ENCODE measurements at places on chromosomes 5 and 9.

DNA sequence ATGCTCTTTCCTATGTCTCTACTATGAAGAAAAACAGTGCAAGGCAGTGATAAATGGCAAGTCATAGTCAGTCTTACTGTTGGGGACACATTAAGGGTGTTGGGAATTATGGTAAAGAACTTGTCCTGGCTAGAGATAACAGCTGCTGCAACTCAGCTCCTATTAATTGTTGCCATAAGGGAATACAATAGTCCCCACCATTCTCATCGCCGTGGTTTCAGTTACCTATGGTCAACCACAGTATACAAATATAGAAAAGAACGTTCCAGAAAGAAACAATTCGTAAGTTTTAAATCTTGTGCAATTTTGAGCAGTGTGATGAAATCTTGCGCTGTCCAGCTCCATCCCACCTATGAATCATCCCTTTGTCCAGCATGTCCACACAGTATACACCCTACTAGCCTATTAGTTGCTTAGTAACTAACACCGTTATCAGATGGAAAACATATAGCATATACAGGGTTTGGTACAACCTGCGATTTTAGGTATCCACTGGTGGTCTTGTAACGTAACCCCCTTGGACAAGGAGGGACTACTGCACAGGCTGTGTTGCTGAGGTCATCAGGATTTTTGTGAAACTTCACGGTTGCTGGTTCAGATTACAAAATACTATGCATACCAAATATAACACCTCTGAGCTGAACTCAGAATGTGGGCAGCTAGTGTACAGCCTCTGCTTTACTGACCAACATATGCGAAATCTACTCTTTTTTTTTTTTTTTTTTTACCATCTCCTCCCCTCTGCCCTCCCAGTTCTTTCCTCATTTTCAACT lies 53.5 kb downstream of the ZFR start:
- peak; percentile 26 for DNase-seq

DNA sequence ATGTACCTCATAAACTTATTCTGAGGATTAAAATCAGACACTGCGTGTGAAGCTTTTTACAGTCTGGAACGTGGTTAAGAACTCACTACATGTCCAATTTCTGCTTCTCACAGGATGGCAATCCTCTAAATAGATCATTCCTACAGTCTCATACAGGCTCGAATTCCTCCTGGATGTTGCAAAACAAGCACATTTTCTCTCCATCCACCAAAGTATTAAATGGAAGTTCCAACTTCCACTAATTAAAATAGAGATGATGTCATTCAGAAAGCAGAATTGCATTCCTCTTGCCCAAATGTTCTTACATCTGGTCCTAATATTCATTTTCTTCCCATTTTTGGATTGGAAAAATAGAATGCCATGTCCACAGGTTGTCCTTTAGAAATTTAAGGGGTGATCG lies 145.5 kb upstream of the PCA3 start:
- no peak for DNase-seq

DNA sequence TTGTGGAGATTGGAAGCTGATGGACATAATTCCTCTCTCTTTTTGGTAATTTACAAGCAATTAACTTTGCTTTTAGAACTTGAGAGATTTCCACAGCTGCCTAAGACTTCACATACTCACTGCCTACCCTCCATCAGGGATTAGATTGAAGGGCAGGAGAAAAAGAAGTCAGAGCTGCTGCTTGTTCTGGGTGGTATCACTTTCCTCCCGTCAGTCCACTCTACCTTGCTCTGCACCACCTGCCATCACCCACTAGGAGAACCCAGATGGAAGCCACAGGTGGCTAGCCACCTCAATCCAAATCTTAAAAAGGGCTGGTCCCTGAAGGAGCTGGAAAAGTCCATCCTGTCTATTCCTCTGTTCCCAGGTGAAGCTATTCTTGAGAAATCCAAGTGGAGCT lies 10.5 kb downstream of the IRF1 start:
- DNase-seq = no peak

- DNase-seq = no peak
Observed at GRCh38 chr5:89349246-89349980, 466.4 kb upstream of the MEF2C start.

DNA sequence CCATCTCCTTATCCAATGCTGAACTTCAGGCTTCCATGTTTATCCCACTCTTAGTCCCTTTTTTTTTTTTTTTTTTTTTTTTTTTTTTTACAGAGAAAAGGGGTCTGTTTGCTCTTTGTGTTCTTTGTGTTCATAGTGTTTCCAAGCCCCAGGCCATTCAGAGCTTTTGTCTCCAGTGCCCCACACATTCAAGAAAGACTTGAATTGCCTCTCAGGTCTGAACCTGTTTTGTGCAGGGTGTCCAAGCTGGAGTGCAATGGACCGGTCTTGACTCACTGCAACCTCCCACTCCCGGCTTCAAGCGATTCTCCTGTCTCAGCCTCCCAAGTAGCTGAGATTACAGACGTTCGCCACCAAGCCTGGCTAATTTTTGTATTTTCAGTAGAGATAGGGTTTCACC lies 191.2 kb downstream of the PALM2AKAP2 start:
- DNase-seq = no peak

DNA sequence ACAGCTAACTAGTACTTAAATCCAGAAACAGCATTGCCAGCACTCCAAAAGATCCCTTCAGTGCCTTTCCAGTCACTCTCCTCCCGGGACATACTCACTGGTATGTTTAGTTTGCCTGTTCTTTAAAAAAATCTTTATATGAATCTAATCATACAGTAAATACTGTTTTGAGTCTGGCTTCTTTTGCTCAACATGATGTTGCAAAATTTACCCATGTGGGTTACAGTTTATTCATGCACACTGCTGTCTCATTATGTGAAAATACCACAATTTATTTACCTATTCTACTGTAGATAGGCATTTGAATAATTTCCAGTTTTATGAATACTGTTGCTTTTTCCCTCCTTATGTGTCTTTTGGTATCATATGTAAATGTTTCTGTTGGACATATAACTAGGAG lies 13.5 kb downstream of the NDFIP1 start:
- DNase-seq = no peak
